D341Med (cell line): ENCODE measurements at places on chromosomes 13 and 19.

DNA sequence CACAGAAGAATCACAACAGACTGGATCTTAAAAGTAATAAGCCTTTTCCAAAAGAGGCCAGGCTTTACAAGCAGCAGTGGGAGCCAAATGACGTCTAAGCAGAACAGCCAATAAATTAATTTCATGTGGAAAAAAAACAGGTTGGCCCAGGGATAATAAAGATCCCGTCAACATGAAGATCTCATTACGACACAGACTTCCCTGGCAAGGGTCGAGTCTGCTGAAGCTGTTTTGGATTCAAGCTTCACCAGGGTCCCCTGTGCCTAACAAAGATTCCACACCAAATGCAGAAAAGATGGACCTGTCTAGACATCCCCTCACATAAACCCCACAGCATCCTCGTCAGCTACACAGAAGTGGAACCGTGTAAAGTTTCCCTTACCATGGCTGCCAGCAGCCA is 215.1 kb upstream of the ZNF507 start:
- no peak for DNase-seq

DNA sequence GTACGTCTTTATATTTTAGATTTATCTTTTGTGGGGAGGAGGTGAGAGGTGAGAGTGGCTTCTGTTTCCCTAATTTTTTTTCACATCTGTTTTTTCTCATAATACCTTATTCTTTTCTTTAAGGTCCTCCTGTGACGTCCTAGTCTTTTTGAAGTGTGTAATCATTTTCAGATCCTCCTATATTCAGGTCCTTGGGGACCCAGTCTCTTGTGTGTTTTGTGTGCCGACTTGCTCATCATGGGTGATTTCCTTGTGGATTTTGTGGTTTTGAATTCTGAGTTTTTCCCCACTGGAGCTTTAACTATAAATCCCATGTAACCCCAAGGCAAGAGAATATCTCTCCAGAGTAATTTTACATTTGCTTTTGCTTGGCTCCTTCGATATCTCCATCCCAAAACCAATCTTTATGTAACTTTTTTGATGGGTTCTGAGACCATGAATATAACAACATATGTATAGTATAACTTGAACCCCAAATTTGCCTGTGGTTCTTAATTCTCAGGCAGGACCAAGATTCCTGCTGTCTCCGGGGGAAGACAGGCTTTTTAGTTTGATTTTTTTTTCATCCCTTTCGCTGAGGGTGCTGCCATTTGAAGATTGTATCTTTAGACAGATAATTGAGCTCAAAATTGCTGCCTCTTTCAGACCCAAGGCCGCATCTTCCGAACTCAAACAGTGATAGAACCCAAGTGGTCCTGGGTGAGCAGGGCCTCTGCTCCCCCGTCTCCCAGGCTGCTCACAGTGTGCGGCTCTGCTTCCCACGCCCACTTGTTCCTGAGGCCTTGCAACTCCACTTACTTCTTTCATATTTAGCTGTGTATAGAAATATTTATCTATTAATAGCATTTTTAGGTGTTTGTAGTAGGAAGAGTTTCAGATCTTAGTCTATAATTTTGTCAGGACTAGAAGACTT is 59.1 kb upstream of the GPR183 start:
- no peak for DNase-seq

GRCh38 chr13:98461486-98462240 is 115.2 kb downstream of the STK24 start:
- no peak for DNase-seq

DNA sequence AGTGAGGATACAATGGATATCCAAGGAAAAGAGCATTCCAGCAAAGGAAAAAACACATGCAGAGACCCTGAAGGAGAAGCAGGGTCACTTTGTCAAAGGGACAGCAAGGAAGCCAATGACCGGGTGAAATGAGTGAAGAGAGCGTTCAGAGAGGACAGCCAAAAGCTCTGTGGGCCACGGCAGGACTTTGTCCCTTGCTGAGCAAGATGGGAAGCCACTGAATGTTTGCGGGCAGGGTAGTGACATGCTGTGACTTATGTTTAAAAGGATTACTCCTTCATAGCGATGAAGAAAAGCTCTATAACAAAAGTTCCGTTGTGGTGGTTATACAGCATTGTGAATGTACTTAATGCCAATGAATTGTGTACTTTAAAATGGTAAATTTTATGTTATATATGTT is 16.5 kb downstream of the ZAR1L start:
- DNase-seq, result no peak

DNA sequence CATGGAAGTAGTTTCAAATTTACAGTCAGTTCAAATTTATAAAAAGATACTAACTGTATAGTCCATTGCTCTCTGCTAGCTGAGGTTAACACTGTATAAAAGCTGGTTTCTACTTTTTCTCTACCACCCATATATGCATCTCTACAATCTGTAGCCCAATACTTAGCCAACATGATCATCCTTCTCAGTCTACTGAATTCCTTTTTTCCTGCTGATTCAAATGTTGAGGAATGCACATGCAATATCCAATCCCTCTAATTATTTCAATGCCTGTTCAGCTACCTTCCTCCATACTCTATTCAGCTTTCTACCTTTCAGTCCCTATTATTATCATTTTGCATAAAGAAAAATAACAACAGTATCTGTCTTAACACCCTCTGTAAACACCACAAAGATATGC is 15.6 kb downstream of the KPNA3 start:
- DNase-seq, result no peak

- DNase-seq, result no peak
Measured at GRCh38 chr13:27792393-27793218, at the start of gene GSX1. Gene GSX1 (plus strand): TSS chr13:27792483. CDS start chr13:27792691, 208 bp downstream.

GRCh38 chr13:24168979-24169378 is 8.5 kb downstream of the SPATA13 start:
- DNase-seq, result no peak

DNA sequence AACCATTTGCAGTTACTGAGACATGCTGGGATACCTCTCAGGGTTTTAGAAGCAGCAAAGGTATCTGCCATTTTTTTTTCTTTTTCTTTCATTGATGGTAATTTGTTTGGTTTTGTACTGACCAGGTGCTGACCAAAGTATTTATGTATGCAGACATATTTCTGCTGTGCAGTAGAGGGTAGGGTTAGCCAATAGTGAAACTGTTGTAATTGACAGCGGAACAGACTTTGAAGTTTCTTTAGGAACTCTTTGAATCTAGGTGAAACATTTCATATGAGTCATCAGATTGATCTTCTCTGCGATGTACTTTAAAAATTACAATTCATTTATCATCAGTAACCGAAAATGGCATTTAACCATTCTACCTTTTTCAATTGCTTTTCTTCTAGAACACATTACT is 63.0 kb downstream of the ITGBL1 start:
- no peak for DNase-seq

GRCh38 chr19:58374200-58374599 is 6.6 kb downstream of the ZNF837 start:
- no peak for DNase-seq

DNA sequence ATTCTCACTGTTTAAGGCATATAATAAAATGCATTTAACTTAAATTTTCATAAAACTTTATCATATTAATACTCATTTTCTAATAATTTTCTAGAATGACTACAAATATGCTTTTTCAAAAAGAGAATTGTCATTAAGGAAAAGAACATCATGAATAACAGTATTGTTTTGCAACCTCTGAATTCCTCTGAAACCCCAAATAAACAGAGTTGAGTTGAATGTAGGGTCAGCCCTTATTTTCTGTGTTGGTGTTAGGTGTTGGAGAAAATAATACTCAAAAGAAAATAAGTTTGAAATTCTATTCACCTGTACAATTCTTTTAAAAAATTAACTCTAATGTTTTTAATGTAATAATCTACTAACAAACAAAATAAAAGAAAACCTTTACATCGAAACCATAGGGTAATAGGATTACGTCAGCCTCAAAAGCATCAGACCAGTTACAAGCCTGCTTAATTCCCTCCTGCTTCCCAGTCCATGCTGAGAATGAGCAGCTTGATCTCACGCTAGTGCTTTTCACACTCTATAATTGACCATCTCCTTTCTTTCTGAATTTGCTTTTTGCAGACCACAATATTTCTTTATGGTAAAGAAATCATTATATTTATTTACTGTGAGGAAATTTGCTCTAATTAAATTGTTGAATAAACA is 160.9 kb downstream of the PCDH9 start:
- DNase-seq, result peak; percentile 48

DNA sequence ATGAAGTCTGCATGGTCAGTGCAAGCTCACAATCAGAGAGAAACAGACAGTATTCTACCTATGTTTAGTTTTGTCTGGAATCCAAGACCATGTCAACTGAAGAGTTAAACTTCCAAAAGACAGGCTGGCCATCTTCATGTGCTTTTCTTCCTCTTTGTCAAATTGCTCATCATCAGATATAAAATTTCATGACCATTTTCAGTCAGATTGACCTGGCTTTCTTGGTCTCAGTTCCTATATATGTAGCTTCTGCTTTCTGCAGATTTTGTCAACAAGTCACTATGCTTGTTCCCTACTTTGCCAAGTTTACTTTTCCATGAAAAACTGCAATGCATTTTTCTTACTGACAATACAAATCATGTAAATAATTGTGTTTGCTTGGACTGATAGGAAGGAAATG is 13.9 kb downstream of the SLC46A3 start:
- DNase-seq, result no peak

DNA sequence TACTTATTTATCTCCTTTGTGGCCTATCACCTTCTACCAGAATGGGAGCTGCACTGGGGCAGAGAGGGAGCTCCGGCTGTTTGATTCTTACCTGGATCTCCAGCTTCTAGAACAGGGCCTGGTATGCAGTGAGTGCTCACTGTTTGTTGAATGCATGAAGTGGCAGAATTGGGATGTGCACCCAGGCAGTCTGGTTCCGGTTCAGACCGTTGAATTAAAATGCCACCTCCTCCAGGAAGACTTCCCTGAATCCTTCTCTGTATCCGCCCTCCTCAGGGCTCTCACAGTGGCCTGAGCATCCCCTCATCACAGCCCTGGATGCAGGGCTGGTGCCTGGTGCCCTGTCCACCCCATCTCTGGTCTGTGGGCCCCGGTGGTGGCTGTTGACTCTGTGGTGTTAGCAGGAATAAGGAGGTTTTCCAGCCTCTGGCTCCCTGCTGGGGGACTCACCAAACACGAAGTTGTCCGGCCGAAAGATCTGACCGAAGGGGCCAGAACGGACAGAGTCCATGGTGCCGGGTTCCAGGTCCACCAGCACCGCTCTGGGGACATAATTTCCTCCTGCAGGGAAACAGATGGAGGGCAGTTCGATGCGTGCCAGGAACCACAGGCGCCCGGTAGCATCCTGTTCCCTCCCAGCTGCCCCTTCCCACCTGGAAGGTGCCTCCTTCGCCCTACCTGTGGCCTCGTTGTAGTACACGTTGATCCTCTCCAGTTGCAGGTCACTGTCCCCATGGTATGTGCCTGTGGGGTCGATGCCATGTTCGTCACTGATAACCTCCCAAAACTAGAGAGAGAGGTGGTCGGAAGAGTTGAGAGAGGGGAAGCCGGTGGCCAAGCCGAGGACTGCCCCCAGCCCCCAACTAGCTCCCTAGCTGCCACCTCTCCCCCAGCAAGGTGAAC is 1.0 kb downstream of the TUBB4A start:
- DNase-seq, result no peak

DNA sequence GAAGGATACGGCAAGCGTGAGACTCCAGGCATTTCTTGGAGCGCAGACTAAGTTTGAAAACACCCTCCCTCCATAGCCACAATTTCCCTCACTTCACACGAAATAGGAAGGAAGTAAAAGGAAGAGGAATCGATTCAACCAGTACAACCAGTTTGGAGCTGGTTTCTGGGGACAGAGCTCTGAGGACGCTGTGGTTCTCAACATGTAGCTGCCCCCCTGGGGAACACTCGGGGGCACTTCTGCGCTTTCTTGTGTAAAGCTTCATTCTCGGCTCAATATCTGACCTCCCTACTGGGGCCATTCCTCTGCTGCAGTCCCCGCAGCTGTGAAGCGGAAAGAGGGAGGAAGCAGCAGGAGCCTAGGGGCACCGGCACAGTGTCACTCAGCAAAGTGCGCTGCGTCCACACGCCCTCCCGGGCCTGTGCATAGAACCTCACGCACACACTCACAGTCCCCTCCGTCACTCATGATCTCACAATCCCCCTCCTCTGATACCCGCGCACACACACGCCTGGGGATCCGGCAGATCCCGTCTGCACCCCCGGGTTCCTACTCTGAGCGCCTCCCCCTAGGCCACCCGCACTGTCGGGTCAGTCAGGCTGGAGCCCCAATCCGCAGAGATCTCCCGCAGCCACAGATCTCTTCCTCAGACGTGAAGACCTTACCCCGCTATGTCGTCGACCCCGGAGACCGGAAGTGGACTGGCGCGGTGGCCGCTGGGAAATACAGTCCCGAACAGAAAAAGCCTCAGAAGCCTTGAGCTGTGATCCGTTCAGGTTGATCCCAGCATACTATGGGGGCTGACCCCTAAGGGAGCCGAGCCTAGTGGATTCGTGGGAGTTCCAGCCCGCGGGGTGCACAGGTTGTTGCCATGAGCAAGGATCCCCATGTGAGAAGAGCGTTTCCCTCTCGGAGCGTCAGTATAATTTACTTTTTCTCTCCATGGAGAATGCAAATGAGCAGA is at the start of gene ZNF780A:
Gene ZNF780A, minus strand, starts transcription at position 703 of the 964 bp plus-strand sequence. CDS start 6,190 bp downstream, outside the sequence.
- peak; percentile 86 for DNase-seq

DNA sequence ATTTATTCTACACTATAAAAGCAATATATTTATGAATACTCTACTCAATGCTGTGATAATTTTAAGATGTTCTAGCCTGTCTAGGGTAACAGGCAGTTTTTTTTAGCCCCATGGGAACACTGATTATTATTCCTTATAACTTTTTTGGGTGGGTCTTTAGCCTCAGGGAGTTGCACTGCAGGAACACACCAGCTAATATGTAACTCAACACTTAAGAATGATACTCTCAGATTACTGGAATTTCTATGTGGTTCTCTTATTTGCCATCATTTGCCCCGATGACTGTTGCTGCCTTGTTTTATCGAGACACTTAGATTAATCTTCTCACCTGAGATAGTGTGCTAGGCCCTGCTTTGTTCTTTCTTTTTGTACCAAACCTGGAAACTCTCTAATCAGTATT is 396.9 kb upstream of the SLITRK1 start:
- DNase-seq, result no peak

GRCh38 chr13:80469105-80469852 is 128.4 kb upstream of the SPRY2 start:
- DNase-seq, result no peak

DNA sequence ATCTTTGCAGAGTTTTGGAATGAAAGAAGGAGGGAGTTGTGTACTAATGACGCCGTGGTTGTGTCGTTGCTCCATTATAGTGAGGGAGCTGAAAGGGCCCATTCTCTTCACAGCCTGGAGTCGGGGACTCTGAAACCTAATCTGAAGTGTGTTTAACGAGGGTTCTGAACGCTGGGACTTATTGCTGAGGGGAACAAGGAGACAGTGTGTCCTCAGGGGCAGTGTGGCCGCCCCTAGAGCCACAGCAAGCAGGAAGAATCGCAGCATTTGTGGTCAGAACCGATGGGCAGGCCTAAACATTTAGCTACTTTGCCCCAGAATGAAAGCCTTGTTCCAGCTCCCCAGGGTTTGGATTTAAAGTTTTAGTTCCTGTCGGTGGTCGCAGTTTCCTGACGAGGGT is 156.4 kb upstream of the RNF113B start:
- DNase-seq, result no peak

- DNase-seq, result no peak
Measured at GRCh38 chr13:76533251-76533650, 353.0 kb downstream of the KCTD12 start.
